ENCODE measurements at places on chromosomes 2 and 18. TPM values are rescaled to one million over a fixed set of nuclear protein-coding genes. Genes with fewer than 3 reads are reported as not detected.
A peak's percentile ranks its signal among the peaks of the same experiment; 100 is the strongest.

HOXD8 gene
- 0.58 TPM for total RNA-seq

DNA sequence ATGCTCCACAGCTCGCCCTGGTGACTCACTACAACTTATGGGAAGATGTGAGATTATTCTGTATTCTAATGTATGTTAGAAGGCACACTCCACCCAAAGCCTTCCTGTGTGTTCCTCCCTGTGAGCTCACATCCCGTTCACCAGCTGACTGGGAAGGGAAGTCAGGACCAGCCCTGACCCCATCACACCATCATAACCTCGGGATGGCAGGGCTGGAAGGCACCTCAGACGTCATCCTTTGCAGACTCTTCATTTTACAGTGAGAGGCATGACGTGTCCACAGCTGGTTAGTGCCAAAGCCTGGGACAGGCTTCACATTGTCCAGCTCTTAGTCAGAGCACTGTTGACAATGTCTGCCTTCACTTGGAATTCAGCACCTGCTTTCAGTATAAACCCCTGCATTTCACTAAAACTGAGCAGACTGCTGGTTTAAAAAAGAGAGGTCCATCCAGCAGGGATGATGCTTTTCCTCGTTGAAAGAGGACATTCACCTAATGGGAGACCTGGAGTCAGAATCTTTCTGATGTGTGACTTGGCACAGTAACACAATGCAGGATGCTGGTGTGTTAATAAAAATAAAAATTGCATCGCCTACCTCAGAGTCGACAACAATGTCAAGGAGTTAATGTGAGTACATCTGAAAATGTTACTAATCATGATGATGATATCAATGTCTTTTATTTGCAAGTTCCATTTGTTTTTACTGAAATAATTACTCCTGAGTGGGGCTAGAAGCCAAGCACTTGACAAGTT lies 418.0 kb upstream of the TNP1 start:
- no peaks in the 10 kb centered on the region for H3K36me3 ChIP-seq
- H3K4me1 ChIP-seq, result no peaks in the 10 kb centered on the region
- no peak overlapping the region for H3K4me3 ChIP-seq
- no peaks in the 10 kb centered on the region for H3K27me3 ChIP-seq
- H3K27ac ChIP-seq, result no peak overlapping the region

GRCh38 chr2:19140463-19141208 lies 217.8 kb downstream of the OSR1 start:
- H3K4me3 ChIP-seq, result no peak overlapping the region
- no peak overlapping the region for H3K27ac ChIP-seq
- no peak for DNase-seq
- no peaks in the 10 kb centered on the region for H3K36me3 ChIP-seq
- peaks cover 5% of the 10 kb centered on the region for H3K4me1 ChIP-seq

- H3K27me3 ChIP-seq, result no peaks in the 10 kb centered on the region
- peaks cover 48% of the 10 kb centered on the region for H3K36me3 ChIP-seq
- no peak overlapping the region for H3K27ac ChIP-seq
- no peak overlapping the region for H3K4me3 ChIP-seq
Measured at GRCh38 chr2:189791338-189792042, 7.2 kb downstream of the PMS1 start.

DNA sequence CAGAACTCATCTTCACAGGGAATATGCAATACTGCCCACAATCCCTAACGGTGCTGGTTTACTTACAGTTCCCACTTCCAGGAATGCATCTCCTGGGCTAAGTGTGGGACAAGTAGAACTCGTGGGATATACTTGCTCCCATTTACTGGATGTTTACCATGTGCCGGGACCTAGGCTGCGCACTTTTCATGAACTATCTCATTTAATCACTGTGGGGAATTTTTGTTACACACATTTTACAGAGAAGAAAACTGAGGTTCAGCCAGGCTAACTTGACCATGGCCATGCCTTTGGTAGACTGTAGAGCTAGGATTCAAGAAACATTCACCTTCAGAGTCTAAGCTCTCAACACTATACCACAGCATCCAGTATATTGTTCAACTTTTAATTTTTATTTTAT lies 24.4 kb upstream of the MBOAT2 start:
- no peaks in the 10 kb centered on the region for H3K27me3 ChIP-seq
- H3K36me3 ChIP-seq, result no peaks in the 10 kb centered on the region
- no peak overlapping the region for H3K4me3 ChIP-seq
- peaks cover 15% of the 10 kb centered on the region for H3K4me1 ChIP-seq

- peaks cover 70% of the 10 kb centered on the region for H3K36me3 ChIP-seq
- no peak overlapping the region for H3K27ac ChIP-seq
- DNase-seq, result peak; percentile 46
- no peak overlapping the region for H3K4me3 ChIP-seq
Measured at GRCh38 chr2:241226723-241227572, 38.5 kb downstream of the ANO7 start.

DNA sequence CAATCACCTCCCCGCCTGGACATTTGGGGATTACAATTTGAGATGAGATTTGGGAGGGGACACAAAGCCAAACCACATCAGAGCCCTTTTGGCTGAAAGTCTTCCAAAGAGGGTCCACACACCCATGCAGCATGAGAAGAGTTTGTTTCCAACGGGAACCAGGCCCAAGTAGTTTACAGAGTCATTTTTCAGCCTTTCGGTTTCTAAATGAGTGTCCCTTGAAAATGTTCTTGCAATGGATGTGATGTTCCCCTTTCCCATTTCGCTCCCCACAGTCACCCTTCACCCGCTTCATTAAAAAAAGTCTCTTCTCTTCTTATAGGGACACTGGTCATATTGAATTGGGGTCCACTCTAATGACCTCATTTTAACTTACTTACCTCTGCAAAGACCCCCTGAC lies 157.4 kb downstream of the ARL4C start:
- H3K4me1 ChIP-seq, result no peaks in the 10 kb centered on the region
- H3K36me3 ChIP-seq, result no peaks in the 10 kb centered on the region
- DNase-seq, result no peak
- H3K27me3 ChIP-seq, result no peaks in the 10 kb centered on the region
